Stomach (tissue), 19 donors: ENCODE measurements at places on chromosomes 6 and 20. TPM values are rescaled to one million over a fixed set of nuclear protein-coding genes. Genes with fewer than 3 reads are reported as not detected.

GRCh38 chr6:78799682-78800081, 67.7 kb upstream of the IRAK1BP1 start:
- DNase-seq, result no peak

DNA sequence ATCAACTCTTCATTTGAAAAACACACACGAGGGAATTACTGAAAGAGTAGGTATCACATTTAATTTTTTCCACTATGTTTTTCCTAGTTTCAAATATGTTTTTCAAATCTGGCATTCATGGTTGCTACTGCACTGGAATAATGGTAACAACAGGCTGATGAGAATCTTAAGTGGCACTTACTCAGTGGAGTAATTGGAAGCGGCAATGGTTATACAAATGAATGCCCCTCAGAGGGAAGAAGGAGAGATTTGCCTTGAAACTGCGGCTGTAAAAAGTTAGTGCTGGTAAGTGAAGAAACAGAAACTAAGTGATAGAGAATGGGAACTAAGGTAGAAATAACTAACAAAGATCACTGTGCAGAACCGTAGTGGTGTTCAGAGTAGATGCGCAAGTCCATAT, 41.0 kb upstream of the PDE7B start:
- no peak for DNase-seq

The GJE1 gene
- total RNA-seq, result not detected

- no peak for DNase-seq
Measured at GRCh38 chr20:59850018-59850641, 83.3 kb downstream of the SYCP2 start.

DNA sequence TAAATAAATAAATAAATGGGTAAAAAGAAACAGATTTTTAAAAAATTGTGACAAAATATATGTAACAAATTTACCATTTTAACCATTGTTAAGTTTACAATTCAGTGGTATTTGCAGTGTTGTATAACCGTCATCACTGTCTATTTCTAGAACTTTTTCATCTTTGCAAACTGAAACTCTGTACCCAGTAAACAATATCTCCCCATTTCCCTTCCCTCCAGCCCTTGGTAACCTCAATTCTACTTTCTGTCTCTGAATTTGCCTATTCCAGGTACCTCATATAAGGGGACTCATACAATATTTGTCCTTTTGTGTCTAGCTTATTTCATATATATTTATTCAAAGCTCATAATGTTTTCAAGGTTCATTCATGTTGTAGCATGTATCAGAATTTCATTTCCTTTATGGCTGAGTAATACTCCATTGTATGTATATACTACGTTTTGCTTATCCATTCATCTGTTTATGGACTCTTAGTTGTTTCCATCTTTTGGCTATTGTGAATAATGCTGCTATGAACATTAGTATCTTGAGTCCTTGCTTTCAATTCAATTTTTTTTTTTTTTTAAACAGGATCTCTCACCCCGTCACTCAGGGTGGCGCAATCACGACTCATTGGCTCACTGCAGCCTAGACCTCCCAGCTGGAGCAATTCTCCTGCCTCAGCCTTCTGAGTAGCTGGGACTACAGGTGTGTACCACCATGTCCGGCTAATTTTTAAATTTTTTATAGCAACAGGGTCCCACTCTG, 8.9 kb downstream of the MANBAL start:
- DNase-seq, result peak; percentile 26

- no peak for DNase-seq
Measured at GRCh38 chr6:16490616-16491015, 252.2 kb downstream of the GMPR start.

DNA sequence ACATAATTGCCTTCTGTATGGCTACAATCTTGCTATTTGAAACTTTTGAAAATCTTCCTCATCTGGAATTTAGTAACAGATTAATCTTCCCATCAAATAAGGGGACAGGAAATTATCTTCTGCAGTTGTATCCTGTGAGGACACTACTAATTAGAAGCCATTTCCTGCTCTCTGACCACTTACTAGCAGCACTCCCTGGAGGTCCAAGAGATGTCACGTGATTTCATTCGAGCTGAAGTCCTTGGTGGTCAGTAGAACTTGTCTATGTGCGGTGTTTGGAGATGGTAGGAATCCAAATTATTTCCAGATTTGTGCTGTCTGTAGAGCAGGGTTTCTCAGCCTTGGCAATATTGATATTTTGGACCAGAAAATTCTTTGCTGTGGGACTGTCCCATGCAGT, 202.5 kb downstream of the TFAP2B start:
- DNase-seq, result no peak

The CDH26 gene
- 116 TPM for total RNA-seq

The FBXO30 gene
- 7.0 TPM for total RNA-seq

DNA sequence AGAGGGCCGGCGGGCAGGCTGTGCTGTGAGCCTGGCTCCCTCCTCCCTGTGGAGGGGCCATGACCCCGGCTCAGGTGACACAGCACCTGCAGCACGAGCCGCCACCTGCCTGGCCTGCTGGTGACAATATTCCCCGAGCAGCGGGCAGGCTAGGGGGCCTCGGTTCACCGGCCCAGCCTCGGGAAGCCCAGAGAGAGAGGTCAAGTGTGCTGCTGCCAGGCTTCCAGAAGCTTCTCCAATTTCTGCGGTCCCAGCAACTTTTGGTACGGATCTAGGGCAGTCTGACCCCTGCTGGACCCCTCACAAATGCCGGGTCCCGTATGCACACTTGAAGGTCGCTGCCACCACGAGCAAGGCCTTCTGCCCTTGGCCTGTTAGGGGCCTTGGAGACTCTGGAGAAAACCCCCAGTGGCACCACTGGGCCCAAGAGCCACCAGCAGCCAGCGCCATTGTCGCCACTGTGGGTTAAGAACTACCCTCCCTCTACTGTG, 38.6 kb upstream of the NOL4L start:
- peak; percentile 47 for DNase-seq

The SLC22A16 gene
- total RNA-seq, result not detected

GRCh38 chr6:21780141-21780540, 186.6 kb downstream of the SOX4 start:
- no peak for DNase-seq

The GGT7 gene
- total RNA-seq, result 10.5 TPM

The MPC1 gene
- 48.4 TPM for total RNA-seq

DNA sequence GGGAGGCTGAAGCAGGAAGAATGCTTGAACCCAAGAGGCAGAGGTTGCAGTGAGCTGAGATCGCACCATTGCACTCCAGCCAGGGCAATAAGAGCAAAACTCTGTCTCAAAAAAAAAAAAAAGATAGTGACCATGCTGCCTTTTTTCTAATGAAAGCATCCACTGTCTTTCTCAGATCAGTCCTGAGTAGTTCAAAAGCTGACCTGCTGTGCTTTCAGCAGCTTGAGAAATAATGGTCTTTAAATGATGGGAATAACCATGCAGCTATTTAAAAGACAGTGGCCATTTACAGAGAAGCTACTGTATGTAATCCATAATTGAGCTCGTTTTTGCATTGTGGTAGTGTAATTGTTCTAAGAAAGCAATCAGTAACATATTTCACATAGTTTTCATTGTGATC, 36.1 kb downstream of the DSTN start:
- DNase-seq, result no peak

The AIF1 gene
- 38.3 TPM for total RNA-seq

The GRIK2 gene
- 0.45 TPM for total RNA-seq

- DNase-seq, result no peak
Measured at GRCh38 chr6:150633486-150633834, 33.8 kb downstream of the PLEKHG1 start.

The EFCAB8 gene
- total RNA-seq, result 0.18 TPM

DNA sequence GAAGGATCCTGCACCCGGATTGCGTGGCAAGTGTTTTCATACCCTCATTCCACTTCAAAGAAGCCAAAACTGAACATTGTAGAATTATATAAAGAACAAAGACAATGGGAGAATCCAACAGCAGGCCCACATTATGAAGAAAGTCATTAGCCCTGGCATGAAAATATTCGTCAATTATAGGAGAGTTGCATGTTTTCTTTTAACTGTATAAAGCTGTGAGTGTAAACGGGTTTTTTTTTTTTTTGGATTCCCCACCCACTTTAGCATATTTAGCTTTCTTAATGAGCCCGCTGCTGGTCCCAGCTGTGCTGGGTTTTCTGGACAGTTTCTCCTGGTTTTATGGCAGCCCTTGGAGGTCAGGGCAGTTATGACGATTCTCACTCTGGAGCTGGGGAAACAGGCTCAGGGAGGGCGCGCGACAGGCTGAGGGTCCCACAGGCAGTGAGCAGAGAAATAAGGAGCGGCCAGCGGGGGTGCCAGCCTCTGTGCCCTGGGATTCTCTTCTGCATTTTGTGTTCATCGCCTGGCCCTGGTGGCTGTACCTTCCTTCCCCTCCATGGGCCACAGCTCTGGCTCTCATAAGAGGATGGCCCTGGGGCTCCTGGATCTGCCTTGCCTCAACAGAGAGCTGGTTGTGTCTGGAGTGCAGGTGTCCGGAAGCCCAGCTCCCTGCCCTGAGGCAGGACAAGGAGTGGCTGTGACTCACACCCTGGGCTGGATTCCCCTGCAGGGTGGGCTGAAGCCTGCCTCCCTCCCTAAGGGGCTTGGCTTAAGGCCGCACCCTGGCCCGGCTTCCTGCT, 24.1 kb upstream of the SULF2 start:
- peak; percentile 76 for DNase-seq

DNA sequence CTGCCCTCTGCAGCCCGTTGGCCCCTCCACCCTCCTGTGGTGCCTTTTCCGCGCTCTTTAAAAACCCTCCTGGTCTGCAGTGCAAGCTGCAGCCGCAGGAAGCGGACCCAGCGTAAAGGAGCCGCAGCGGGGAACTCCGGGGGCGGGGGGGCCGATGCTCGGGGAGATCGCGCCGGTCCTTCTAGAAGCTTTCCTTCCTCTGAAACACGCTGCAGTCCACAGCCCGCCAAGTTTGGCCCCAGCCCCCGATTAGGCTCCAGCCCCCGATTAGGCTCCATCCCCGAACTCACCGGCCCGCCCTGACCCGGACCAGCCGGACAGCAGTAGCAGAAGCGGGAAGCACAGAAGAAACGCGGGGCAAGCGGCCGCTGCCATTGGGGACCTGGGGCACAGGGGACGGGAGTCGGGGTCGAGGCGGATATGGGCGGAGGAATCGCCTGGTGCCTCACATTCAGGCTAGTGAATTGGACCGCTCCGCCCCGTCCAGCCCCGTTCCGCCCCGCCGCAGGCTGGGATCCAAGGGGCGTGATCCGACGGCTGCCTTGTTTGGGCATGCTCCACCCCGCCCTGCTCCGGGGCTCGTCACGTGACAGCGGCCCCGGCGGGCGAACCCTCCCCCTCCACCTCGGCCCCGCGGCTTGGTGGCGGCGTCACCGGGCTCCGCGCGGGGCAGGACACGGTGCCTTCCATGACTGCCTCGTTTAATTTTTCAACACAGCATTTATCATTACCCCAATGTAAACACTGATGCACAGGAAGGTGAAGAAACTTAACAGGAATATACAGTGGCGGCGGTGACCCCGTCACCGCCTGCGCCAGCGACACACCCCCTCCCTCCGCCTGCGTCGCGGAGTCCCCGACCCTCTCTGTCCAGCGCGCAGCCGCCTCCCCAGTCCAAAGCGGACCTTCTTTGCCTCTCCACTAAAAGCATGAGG, 20.3 kb downstream of the RAET1L start:
- DNase-seq, result peak; percentile 98

The PERP gene
- total RNA-seq, result 46.9 TPM

- peak; percentile 84 for DNase-seq
Measured at GRCh38 chr20:4956200-4956810, 45.0 kb downstream of the SLC23A2 start.

GRCh38 chr6:104580452-104580851, 279.3 kb downstream of the HACE1 start:
- no peak for DNase-seq

- DNase-seq, result peak; percentile 89
Measured at GRCh38 chr20:37522260-37523011, 1.4 kb downstream of the NNAT start.

DNA sequence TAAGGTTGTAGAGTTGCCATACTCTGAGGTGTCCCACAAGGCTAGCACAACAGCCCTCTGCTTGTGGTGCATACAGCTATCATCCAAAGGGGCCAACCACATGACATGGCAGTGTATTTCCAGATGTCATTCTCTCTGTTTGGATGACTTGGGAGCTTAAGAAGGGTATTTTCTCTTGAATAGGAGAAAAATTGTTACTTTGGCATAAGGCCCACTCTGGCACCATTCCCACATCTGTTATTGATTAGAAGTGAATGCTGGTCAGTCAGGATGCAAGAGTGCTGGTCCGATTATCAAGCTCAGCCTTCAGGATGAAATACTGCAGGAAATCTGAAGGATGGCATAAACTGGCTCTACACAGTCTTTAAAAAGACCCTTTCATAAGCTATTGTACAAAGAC, 83.6 kb upstream of the C20orf144 start:
- peak; percentile 37 for DNase-seq

DNA sequence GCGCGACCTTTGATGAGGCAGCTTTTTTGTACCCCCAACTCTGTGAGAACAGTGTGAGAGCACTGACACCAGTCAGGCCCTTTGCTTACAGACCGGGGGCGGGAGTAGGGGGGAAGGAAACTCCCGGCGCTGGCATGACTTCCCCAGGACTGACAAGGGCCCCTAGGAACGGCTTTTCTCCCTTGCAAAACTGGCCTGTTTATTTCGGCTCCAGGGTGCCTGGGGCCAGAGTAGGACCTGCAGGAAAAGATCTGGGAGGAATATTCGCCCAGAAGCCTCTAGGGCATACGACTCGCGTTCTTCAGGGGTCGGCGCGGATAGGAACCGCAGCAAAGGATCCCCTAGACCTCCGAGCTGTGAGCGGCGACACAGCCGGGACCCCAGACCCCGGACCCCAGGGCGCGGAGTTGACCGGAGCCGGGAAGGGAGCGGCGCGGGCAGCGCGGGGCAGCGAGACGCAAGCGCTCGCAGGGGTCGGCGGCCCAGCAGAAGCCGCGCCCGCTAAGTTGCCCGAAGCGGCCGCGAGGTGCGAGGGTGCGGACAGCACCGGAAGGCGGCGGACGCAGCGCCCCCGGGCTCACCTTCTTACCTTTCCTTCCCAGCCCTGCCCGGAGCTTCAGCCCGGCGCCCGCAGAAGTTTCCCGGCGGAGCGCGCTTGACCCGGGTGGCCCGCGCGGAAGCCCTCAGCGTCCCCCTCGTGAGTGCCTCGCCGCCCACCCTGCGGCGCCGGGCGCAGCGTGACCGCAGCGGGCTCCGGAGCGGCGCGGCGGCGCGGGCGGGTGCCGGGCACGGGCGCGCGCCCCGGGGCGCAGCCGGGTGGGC, at the start of gene POPDC3:
POPDC3 (minus strand) TSS at position 771 of the 822 bp plus-strand sequence. CDS start 18,105 bp downstream, outside the sequence.
- peak; percentile 38 for DNase-seq

GRCh38 chr20:7856756-7857155, 83.5 kb downstream of the HAO1 start:
- DNase-seq, result no peak

GRCh38 chr20:60066438-60066823, 108.2 kb downstream of the CDH26 start:
- no peak for DNase-seq

The SNAI1 gene
- not detected for total RNA-seq

- no peak for DNase-seq
Measured at GRCh38 chr6:116530436-116530835, 15.0 kb downstream of the TRAPPC3L start.
